KBM-7 (cell line): ENCODE measurements at places on chromosomes 11 and 22.

GRCh38 chr11:59259867-59260475 is 47.2 kb upstream of the MPEG1 start:
- DNase-seq: no peak

DNA sequence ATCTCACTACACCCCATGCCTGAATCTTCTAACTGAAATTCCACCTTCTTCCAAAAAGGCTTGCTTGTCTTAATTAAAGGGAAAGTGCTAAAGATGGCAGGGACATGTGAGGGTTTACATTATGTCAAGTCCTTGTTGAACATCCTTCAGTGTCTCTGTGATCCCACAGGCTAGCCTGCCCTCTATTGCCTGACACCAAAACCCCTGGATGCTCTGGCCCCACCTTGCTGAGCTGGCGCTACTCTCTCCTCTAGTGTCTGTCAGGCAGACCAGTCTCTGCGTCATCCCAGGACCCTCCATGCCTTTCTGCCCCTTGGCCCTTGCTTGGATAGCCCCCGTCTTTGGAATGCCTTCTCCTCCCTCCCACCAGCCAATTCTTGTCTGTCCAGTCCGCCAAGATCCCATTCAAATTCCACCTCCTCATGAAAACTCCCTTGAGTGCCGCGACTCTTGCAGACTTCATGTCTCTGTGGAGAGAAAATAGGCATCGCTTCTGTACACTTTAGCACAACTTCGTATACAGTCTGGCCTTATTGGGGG is 69.3 kb downstream of the PKNOX2 start:
- no peak for DNase-seq

- peak; percentile 91 for DNase-seq
Observed at GRCh38 chr11:118929501-118930093, 3.9 kb upstream of the BCL9L start.

- DNase-seq: peak; percentile 31
Observed at GRCh38 chr11:83054001-83054400, 17.7 kb downstream of the RAB30 start.

GRCh38 chr11:28704801-28705200 is 596.6 kb downstream of the METTL15 start:
- DNase-seq: no peak
